ENCODE measurements at places on chromosomes 5 and 9. TPM values are rescaled to one million over a fixed set of nuclear protein-coding genes. Genes with fewer than 3 reads are reported as not detected.

Gene TXNDC8
- not detected for polyA plus RNA-seq

Gene PCDHAC2
- not detected for polyA plus RNA-seq

Gene PRXL2C
- 7.5 TPM for polyA plus RNA-seq

Gene CCDC192
- polyA plus RNA-seq = not detected

Gene NOTCH1
- polyA plus RNA-seq = 1.6 TPM

Gene AK1
- polyA plus RNA-seq = 0.29 TPM

Gene ENTPD2
- not detected for polyA plus RNA-seq

Gene STKLD1
- 0.12 TPM for polyA plus RNA-seq

Gene C9orf152
- not detected for polyA plus RNA-seq

Gene FBXL7
- not detected for polyA plus RNA-seq

Gene PCDHB9
- polyA plus RNA-seq = not detected

Gene ADAMTS19
- not detected for polyA plus RNA-seq

Gene BARHL1
- not detected for polyA plus RNA-seq

Data from CD4-positive, CD25-positive, alpha-beta regulatory T cell (primary cell).